ENCODE measurements at places on chromosomes 7 and 10. TPM values are rescaled to one million over a fixed set of nuclear protein-coding genes. Genes with fewer than 3 reads are reported as not detected.

Gene PILRB
- total RNA-seq: 2.7 TPM

Gene HOXA2
- total RNA-seq: not detected

Gene TMEM168
- total RNA-seq: 57.0 TPM

Gene AOAH
- total RNA-seq: not detected

Gene MDFIC
- 7.5 TPM for total RNA-seq

Gene NODAL
- not detected for total RNA-seq

Gene SLC25A28
- 15.4 TPM for total RNA-seq

Gene IFIT2
- 6.4 TPM for total RNA-seq

Gene PRKAR1B
- 13.6 TPM for total RNA-seq

Gene PON1
- total RNA-seq: not detected

Gene ELAPOR2
- 10.5 TPM for total RNA-seq

Gene NYAP1
- 0.64 TPM for total RNA-seq

Gene PLAC9
- total RNA-seq: not detected

Gene SLC13A1
- total RNA-seq: not detected

Gene VIPR2
- not detected for total RNA-seq

Gene RET
- 0.68 TPM for total RNA-seq

Gene ZP3
- 19.4 TPM for total RNA-seq

Gene HOXA13
- total RNA-seq: not detected

Gene CCL26
- 0.14 TPM for total RNA-seq

Gene ALOX5
- 5.6 TPM for total RNA-seq

Gene OR9A2
- total RNA-seq: not detected

Gene TWIST1
- total RNA-seq: not detected

Gene NPFFR1
- not detected for total RNA-seq

Gene FBXO24
- 0.21 TPM for total RNA-seq

Gene FFAR4
- not detected for total RNA-seq

Gene GDF2
- total RNA-seq: not detected

Gene LRRC18
- not detected for total RNA-seq

Gene DYDC2
- total RNA-seq: not detected

Gene PRLHR
- not detected for total RNA-seq

Gene CFAP43
- total RNA-seq: under 0.01 TPM

Gene CYP3A4
- not detected for total RNA-seq

Gene PRKAR2B
- total RNA-seq: not detected

Gene C10orf53
- not detected for total RNA-seq

Gene CFAP46
- total RNA-seq: 0.28 TPM

Gene DYNC1I1
- total RNA-seq: not detected

Gene BTBD16
- 0.07 TPM for total RNA-seq

Gene OIT3
- total RNA-seq: 0.14 TPM

Gene NACAD
- total RNA-seq: 0.43 TPM

Gene CHCHD2
- 187 TPM for total RNA-seq

Gene FOXI2
- total RNA-seq: not detected

Gene HMX3
- total RNA-seq: 0.07 TPM

Gene ZNRF2
- 31.3 TPM for total RNA-seq

Gene TMEM176B
- not detected for total RNA-seq

Gene MKI67
- 0.14 TPM for total RNA-seq

Gene CCDC172
- not detected for total RNA-seq

Gene GPER1
- 0.21 TPM for total RNA-seq

Gene BEND7
- 10.3 TPM for total RNA-seq

Gene OPALIN
- total RNA-seq: not detected

Gene PRSS37
- total RNA-seq: not detected

Gene EMX2
- total RNA-seq: not detected

Gene NOS3
- 0.14 TPM for total RNA-seq

Gene AKR1C4
- total RNA-seq: not detected

Gene INTS15
- 9.9 TPM for total RNA-seq

Gene PAPOLB
- under 0.01 TPM for total RNA-seq

Gene GNGT1
- total RNA-seq: not detected

Gene TYW1B
- 9.2 TPM for total RNA-seq

Gene CAV2
- total RNA-seq: 188 TPM

Gene NAT16
- not detected for total RNA-seq

All from nasal cavity respiratory epithelium epithelial cell of viscerocranial mucosa (primary cell).